GM10248 (cell line): ENCODE measurements at places on chromosomes 3 and 15.

- no peak for DNase-seq
These were observed 31.6 kb downstream of the FILIP1L start for GRCh38 chr3:100082714-100083113.

DNA sequence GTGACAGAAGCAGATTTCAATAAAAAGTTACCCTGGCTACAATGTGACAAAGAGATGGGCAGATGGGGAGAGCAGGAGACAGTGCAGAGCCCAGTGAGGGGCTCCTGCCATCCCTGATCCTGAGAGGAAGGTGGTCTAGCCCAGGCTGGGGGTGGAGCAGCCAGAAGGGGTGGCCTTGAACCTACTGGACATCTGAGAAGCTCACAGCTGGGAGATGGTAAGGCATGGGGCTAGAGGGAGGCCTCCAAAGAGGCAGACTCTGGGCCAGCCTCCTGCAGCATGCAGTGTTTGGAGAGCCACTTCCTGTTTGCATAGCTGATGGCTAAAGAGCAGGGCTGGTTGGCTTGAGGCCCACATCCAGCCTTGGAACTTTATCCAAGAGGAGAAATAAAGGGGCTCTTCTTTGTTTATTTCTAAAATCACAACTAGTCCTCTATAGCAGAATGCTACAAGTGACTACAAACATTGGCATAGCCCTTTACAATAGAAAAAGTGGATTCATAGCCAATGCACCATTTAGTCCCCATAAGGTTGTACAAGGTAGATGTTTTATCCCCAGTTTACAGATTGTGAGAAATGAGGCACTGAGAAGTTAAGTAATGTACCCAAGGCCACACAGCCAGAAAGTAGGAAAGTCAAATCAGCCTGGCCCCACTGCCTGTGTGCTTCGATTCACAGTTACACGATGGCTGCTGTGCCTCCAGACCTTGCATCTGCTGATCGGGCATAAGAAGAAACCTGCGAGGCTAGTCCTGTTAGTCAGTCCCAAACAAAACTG is 4.6 kb downstream of the EFCC1 start:
- no peak for DNase-seq

- DNase-seq: no peak
These were observed 703.0 kb downstream of the PLOD2 start for GRCh38 chr3:145457825-145458552.

GRCh38 chr3:105424412-105425152 is 57.9 kb downstream of the ALCAM start:
- no peak for DNase-seq

- peak; percentile 28 for DNase-seq
These were observed 60.6 kb upstream of the PLCL2 start for GRCh38 chr3:16824081-16824696.

DNA sequence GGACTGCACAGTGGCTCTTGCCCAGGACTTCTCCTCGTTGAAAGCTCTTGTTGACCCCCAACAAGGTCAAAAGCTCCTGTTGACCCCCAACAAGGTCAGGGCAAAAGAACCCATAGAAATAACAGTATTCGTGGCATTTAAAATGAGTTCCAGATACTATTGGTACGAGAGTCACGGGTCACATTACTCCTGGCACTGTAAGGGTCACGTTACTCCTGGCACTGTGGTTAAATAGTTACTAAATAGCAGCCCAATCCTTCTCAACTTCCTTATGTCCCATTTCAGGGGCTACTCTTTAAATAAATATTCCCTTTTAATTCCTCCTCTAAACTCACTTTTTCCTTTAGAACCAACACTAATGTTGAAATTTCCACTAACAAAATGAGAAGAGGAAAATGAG is 18.2 kb upstream of the ADCY5 start:
- DNase-seq: no peak

GRCh38 chr15:39931615-39932014 is 2.3 kb upstream of the EIF2AK4 start:
- DNase-seq: no peak

GRCh38 chr3:170982733-170983132 is 43.8 kb downstream of the SLC2A2 start:
- DNase-seq: peak; percentile 37

- DNase-seq: peak; percentile 16
These were observed 4.7 kb upstream of the ONECUT1 start for GRCh38 chr15:52794665-52795463.

GRCh38 chr3:197068077-197068476 is 38.5 kb upstream of the MELTF start:
- DNase-seq: no peak

DNA sequence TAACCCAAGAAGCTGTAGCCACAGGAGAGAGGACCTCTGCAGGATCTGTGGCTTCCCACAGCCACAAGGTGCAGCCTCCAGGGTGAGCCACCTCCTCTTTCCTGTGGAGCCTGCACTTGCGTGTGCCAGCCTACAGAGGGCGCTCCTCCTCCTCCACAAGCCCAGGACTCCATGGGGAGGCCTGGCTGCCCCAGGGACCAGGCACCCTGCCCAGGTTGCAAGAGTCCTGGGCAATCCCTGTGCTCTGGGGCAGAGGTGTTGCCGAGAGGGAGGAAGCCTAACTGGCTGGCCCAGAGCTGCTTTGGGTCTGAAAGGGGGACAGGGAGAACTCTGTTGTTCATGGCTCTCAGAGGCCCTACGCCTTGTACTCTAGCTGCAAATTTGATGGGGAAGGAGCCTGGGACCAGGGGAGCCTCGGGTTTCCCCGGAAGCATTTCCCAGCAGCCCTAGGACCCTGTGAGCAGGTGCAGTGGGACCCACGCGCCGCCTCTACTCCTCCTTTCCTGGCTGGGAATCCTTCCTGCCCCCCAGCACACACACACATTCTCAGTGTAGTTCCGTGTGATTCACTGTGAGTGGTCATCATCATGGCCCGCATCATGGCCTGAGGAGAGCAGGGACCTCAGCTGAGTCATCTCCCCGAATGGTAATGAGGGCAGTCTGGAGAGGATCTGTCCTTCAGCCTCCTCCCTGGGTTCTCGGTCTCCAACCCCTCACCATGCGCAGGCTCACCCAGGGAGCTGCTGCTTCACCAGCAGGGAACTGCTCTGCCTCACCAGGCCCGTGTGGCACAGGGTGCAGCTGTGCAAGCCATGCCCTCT is 24.3 kb downstream of the TBC1D21 start:
- peak; percentile 82 for DNase-seq

DNA sequence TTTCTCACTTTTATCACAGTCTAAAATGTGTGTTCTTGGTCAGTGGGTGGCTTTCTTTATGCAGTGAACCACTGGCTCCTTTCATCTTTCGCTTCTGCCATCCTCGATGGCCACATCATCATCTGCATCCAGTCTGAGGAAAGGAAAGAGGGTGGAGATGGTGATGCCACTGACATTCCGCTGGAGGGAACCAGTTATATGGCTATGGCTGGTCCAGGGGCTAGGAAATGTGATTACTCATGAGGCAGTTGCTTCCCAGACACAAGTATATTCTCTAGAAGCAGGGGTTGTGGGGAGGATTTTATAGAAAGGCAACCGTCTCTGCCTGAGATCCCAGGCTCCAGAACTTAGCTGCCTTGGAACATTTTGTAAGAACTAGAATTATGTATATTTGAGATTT is 246.7 kb upstream of the AZI2 start:
- DNase-seq: no peak

GRCh38 chr3:114827495-114827894 is 319.6 kb downstream of the ZBTB20 start:
- peak; percentile 29 for DNase-seq

GRCh38 chr3:146077181-146077580 is 83.8 kb downstream of the PLOD2 start:
- no peak for DNase-seq

DNA sequence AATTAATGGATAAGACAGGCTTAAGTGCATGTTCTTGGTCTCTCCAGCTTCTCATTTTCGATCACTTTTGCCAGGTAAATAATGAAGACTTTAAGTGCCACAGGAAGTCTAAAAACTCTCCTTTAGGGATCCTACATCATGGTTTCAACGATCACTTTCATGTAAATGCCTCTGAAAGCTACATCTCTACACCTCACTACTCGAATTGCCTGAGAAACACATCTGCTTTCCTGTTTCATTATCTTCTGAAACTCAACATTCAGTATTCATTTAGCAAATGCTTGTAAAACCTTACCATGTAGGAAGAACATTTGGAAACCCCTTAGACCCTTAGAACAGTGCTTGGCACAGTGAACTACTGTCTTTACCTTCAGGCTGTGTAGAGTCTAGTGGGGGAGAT is 16.2 kb downstream of the THAP10 start:
- DNase-seq: no peak

DNA sequence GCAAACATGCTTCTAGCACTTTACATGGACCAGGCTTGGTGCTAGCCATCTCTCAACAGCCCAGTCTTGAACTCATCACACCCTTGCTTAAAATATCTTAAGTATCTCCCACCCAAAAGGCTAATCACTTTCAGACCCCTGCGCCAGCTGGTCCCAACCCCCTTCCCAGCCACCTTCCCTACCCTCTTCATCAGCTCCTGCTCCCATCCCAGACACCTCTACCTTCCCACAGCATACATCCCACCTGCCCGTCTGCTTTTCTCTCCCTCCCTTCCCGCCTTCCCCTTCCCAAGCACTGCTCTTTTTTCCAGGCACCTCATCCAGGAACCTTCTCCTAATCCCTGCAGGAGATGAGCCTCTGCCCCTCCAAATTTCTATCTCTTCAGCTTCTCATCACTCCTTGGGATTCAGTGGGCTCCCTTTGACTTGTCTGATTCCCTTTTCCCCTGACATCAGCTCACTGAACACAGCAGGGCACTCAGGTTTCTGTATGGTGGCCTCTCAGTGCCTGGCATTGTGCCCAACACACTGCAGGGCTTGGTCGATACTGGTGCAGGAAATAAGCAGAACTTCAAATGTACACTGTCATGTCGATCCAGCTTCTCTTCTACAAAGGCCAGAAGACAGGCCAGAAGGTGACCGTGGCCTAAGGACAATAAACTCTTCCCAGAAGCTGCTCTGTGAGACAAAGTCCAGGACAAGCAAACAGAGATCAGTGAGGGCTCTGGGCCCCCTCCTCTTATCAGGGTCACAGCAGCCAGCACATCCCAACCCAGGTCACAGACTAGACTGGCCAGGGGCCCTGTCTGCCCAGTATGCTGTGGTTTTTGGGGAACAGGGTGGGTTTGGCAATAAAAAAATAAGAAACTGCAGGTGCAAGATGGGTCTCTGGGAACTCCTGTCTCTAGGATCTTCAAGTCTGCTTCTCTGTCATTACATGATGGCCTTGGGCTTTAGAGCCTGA is 2.2 kb upstream of the ITIH1 start:
- no peak for DNase-seq

DNA sequence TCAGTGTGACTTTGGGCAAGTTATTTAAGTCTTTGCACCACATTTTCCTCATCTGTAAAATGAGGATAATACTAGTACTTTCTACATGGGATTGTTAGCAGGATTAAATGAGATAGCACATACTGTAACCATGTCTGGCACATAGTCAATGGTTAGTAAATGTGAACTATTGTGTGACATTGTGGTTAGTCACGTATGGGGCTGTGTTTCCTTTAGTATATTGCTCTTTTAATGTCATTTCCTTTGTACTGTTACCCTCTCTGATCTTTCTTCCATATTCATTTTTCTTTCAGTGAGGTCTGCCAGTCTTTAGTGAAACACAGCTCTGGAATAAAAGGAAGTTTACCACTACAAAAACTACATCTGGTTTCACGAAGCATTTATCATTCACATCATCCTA is 21.4 kb downstream of the OPA1 start:
- DNase-seq: no peak

DNA sequence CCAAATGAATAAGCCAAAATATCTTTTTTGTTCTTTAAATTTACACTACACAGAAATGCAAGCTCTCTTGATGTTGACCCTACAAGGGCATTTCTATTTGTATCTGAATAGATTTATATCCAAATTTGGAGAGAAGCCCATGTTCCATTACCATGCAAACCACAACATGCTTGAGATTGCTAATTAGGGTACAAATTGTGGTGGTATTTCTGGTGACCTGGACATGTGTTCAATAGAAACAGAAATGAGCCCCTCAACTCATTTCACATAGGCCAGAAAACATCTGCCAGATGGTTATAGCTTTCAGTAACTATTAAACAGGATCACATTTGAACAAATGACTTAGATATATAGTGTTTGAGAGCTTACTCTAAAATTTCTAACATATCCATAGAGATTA is 23.5 kb upstream of the PLSCR5 start:
- DNase-seq: no peak
